NCI-H774 (cell line): ENCODE measurements at places on chromosomes 2 and 18.

- no peak for DNase-seq
Measured at GRCh38 chr18:69727912-69728572, 219.6 kb downstream of the CD226 start.

DNA sequence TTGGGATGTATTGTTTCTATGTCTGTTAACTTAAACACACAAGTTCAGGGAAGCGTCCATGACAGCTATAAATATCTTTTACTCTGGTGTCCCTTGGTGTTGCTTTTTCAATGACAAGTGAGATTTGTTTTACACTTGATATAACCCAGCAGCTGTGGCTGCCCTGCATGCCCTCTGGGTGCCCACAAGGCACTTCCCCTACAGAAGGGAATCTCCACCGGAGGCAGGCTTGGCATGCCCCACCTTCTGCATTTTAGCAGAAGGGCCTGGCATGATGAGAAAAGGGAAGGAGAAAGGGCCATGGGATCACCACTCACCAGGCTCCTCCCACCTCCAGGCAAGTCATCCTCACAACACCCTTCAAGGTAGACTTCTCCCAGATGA, 68.7 kb downstream of the TMEM247 start:
- DNase-seq: no peak

DNA sequence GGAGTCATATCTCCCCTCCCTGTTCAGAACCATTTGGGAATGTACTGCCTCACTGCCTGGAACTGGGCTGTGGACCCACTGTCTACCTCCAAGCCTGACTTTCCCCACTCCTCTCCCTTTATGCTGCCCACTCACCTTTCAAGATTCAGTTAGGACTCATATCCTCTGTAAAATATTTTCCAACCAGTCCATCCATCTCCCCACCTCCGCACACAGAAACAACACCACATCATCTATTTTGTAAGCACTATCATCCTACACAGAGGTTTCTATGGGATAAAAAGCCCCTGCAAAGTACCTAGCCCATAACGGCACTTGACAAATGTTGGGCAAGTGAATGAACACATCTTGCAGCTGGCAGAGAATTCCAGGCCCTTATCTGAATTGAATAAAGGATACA, 250.8 kb downstream of the ANAPC1 start:
- DNase-seq: no peak

DNA sequence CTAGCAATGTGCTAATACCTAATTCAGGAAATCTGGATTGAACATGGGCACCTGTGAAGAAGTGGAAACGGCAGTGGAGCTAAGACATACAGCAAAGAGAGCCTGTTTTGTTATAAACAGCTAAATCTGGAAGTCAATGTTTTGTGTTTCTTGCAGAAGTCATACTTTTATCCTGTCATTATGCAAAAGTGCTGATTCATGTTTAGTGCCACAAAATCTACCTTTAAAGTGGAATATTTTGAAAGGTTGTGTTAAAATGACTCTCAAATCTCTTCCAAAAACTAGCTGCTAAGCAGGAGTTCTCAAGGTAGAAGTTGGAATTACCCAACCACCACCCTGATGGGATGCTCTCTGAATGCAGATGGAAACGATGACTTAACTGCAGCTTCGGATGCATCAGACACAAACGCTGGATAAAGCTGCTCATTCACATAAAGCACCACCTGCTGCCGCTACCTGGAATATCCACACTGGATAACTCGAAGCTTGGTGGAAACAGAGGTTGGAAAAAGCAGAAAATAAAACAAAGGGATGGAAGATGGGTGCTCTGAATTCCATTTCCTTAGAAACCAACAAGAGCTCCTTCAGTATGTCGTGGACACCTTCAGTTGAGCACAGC, 132.6 kb upstream of the ZNF236 start:
- DNase-seq: no peak

- no peak for DNase-seq
Measured at GRCh38 chr2:100151310-100151709, 8.9 kb upstream of the AFF3 start.

- no peak for DNase-seq
Measured at GRCh38 chr18:56795381-56795780, 144.2 kb downstream of the WDR7 start.
